ENCODE measurements at places on chromosomes 5 and 9.

DNA sequence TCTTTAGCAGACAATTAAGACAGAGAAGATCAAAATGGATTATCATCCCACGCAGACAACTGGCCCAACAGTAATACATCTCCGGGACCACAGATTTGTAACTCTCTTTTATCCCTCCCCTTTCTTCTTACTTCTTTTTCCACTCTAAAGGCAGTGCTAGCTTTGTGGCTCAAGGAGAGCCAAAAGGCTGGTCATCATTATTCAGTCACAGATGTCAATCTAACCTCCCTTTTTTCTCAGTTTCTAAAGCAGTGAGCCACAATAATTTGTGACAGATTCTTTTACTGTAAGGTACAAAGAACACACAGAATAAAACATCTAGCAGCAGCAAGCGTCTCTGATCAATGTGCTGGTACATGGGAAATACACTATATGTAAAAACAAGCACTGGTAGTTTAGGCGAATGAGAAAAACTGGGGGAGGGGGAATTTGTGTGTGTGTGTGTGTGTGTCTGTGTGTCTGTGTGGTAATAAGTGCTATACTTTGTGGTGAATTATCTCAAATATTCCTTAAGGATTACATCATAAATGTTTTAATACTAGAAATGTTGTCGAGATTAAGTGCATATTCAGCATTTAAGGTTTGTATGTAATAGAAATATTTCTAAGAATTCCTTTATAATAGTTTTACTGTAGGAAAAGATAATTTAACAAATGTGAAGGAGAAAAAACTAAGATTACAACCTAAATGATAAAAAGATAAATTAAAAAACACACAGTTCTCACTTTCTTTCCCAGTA is 140.2 kb downstream of the DENND1A start:
- DNase-seq = no peak

- DNase-seq = no peak
These were observed 212.8 kb downstream of the NXNL2 start for GRCh38 chr9:88747768-88748167.

- no peak for DNase-seq
These were observed 48.7 kb downstream of the RICTOR start for GRCh38 chr5:39025456-39025855.

DNA sequence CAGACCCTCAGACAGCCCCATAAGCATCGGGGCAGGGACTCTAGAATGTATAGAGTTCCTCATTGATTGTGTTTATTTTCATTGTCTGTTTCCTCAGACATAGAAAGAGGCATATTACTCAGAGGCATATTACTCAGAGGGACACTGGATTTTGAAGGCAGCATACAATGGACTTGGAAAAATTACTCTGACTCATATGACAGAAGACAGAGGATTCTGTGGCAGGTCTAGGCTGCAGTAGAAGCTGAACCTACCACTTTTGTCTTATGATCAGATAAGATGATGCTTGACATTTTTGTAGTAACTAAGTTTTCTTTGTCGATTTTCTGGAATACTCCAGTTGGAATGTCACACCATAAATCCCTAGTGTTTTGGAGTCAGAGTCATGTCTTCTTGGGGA is 105.2 kb downstream of the ST8SIA4 start:
- DNase-seq = no peak

GRCh38 chr5:65861830-65862241 is 64.5 kb upstream of the ERBIN start:
- DNase-seq = no peak

GRCh38 chr9:19376931-19377330 is 3.1 kb downstream of the RPS6 start:
- DNase-seq = no peak

GRCh38 chr9:76137931-76138330 is 247.5 kb downstream of the PCSK5 start:
- DNase-seq = no peak

DNA sequence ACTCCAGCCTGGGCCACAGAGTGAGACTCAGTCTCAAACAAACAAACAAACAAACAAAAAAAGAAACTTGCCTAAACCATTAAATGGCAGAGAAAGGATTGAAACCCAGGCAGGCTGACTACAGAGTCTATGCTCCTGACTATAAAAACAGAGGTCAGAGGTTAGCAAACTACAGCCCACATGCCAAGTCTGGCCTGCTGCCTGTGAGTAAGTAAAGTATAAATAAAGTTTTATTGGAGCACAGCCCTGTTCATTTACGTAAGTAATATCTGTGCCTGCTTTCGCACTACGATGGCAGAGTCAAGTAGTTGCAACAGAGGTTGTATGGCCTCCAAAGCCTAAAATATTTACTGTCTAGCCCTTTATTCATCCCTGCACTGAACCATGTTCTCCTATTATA is 11.6 kb downstream of the POLR1E start:
- no peak for DNase-seq

- DNase-seq = no peak
These were observed 44.5 kb upstream of the ANGPTL2 start for GRCh38 chr9:127166651-127167524.

DNA sequence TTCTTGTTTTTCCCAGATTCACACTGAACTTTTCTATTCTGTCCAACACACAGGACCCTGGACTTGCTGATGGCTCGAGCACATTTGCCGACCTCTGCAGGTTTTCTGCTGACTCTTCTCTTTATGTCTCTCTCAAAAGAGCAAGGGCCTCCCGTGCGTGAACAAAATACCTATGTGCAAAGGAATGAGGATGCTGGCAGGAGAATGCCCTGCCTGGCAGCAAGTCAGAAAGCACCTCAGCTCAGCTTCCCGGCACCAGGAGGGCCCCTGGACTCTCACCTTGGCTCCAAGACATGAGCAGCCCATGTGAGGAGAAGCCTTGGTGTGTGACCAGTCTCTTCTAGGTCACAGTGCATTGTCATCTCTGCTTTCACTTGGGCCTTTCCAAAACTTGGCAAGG is 36.1 kb downstream of the PAPPA start:
- no peak for DNase-seq

DNA sequence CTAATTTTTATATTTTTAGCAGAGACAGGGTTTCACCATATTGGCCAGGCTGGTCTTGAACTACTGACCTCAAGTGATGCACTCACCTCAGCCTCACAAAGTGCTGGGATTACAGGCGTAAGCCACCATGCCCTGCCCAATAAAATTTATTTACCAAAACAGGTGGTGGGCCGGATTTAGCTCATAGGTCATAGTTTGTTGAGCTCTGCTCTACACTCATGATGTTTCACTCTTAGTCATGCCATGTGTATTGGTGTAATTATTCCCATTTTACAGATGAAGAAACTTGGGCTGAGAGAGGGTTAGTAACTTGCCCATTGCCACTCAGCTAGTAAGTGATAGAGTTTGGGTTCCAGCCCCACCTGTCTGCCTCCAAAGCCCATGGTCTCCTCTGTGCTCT is 93.1 kb upstream of the WWC1 start:
- DNase-seq = no peak

DNA sequence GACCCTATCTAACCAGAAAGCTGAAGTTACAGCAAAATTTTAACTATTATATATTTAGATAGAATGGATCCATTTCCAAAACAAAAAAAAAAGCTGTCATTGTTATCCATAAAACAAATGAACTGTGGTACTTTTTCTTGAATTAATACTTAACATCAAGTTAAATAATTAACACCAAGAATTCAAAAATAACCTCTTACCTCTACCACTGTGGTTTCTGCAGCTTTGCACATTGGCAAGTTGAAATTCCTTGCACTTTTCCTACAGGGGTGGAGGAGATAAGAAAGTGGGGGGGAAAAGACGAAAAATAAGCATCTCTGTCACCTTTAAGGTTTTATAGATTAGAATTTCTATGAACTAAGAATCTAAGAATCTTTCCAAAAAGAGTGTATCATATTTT is 30.0 kb downstream of the OXCT1 start:
- DNase-seq = no peak

DNA sequence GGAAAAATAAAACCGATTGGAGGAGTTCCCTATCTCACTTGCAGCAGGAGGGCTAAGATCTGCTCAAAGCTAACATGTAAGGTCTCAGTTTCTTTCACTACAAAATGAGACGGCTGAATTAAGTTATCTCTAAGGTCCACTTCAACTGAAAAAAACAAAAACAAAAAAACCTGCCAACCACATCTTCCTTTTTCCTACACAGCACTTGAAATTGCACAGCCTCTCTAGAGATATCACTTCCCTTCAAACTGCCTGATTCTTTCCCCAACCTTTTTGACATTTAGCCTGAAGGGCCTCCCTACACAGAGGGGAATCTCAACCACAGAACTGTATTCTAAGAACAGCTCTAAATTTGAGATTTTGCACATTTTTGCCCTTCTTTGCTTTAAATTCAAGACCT is 227.9 kb upstream of the TARS1 start:
- no peak for DNase-seq

- no peak for DNase-seq
These were observed at the start of gene LURAP1L for GRCh38 chr9:12774861-12775678. Gene LURAP1L (plus strand): TSS chr9:12775020. CDS start chr9:12775716, 696 bp downstream.

DNA sequence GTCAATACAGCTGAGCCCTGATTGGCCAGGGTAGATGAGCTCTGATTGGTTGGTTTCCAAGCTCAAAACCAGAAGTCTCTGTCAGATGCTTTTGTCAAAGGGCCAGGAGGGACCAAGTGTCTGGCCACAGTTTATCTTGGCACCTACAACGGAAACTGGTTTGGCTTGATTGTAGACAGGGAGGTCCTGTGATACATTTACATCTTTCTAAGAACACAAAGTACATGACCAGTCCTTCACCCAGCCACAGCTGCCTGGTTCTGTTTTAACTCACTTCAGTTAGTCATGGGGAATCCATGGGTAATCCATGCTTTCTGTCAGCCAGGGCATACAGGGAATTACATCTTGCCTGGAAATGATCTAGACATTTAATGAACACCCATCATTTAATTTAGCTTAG is 171.2 kb downstream of the SLC12A2 start:
- no peak for DNase-seq

- no peak for DNase-seq
These were observed 73.5 kb downstream of the KIF4B start for GRCh38 chr5:155087036-155087435.

DNA sequence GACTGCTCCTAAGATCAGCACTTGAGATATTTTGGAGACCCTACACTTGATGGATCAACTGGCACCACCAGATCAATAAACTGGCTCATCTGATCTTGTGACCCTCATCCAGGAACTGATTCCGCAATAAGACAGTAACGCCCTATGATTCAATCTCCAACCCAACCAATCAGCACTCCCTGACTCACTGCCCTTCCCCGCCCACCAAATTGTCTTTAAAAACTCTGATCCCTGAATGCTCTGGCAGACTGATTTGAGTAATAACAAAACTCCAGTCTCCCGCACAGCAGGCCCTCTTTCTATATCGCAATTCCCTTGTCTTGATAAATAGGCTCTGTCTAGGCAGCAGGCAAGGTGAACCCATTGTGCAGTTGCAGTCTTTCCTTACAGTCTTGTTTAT is 677.0 kb downstream of the LRRC70 start:
- no peak for DNase-seq

- DNase-seq = no peak
These were observed 432.8 kb upstream of the PTPRD start for GRCh38 chr9:11045589-11045988.

DNA sequence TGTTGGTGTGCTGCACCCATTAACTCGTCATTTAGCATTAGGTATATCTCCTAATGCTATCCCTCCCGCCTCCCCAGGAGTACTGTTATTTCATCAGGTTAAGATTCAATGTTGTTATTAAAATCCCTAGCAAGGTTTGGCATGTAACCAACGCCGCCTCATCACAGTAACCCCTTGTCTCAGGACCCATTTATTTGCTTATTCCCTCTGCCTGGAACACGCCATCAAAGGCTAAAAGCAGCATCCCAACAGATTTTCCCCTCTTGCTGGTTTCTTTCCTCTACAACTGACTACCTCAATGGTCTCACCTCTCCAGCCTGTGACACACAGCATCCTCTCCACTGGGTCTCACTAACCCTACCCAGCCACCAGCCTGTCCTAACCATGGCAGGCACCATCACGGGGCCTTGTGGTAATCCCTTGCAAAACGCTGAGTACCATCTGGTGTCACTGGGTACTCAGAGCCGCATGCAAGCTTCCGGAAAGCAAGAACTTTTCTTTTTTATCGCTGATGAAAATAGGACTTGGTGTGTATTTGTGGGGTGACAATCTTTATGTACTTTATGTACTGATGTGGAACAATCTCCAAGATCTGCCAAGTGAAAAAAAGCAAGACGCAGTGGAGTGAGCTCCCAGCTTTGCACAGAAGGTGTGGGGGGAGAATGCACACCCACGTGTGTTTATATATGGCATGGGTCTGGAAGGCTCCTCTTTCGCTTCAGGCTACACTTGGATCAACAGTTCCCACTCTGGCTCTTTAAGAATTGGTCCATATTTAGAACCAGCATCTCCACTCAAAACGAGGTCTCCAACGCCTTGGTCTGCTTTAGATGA is 6.1 kb downstream of the RPS14 start:
- no peak for DNase-seq

DNA sequence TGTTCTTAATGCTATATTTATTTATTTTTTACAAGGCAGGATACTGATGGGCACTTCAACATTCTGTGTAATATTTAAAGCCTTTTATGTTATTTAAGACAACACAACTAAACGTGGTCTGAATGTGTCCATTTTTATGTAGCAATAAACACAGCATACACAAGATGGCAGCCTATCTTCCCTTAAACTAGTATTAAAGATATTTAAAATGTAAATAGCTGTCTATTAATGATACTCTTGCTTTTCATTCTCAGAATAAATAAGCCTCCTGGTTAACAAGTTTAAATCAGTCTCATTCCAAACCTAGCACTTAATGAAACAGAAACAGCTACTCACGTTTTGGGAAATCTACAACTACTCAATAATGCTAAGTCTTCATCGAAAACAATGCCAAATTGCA is 315.7 kb downstream of the MCTP1 start:
- no peak for DNase-seq

DNA sequence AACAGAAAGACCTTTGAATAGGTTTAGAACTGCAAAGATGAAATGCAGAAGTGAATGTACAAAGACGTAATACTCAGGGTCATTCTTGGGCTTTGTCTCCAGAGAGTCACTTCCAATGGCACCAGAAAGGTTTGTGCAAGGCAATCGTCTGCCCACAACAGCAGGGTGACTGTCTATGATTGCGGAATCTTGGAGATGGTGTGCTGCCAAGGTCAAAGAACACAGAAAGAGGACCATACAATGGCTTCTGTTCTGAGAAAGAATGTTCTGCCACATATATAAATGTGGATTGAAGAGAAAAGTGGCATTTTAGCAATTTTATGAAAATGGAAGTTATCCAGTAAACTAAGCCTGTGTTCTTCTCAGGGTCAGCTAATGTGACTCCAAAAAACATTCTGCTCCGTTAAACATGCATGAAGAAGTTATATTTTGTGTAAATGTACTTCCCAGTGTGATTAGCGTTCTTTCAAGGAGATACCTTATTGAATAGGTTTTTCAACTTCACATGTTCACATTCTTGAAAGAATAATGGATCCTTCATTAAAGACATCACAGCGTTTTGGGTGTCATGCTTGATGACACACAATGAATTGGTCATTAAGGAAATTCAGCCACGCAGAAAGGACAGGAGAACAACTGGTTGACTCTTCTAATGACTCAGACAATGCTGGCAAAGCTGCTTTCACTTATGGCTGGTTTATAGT is 73.4 kb upstream of the CDH6 start:
- DNase-seq = no peak

Measured in mesothelial cell of epicardium (in vitro differentiated cells).